ENCODE measurements at places on chromosomes 5 and 9.

DNA sequence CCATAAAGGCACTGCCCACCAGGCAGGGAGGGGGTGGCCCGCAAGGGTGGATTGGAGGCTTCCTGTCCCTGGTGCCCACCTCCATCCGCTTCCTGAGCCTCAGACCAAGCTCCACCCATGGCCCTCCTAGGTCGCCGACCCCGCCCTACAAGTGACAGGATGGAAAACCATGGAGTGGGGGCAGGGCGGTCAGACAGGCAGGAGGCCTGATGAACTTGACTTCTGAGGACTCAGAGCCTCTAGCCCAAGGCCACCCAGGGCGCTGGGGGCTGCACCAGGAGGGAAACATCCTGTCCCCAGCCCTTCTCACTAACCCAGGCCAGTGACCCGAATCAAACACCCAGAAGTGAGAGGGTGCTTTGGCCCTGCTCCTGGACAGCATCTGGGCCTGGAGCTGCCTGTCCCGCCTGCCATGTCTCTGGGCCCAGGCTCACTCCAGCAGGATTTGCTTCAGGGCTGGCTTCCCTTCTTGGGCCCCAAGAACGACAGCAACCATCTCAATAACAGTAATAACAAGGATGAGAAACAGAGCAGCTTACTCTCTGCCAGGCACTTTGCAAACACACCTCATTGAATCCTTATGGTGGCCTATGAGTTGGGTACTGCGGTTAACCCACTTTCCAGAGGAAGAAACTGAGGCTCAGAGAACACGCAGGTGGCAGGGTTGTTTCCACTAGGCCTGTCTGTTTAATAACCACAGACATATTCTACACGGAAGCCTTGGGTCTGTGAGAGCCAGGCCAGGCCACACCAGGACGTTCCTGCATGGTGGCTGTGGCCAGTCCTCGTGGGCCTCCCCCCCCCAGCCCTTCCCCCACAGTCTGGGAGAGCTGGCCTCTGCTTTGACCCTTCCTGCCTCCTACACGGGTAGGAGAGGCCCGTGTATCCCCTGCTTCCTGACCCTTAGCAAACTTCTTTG lies 4.4 kb upstream of the ST6GALNAC6 start:
- no peak for DNase-seq

DNA sequence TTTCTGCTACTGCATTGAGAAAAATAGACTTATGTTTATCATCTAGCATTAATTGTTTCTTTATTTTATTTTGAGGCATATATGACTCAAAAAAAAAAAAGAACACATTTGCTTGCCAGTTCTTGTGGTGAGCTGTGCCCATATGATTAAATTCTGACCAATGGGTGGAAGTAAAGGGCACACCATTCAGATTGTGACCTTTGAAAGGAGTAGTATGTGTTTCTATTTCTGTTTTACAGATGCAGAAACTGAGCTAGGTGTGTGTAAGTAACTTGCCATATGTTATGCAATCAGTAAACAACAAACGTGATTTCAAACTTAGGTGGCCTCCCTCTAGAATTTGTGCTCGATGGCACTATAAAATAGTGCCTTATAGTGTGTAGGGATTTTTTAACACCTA lies 368.1 kb upstream of the EDIL3 start:
- DNase-seq = no peak

DNA sequence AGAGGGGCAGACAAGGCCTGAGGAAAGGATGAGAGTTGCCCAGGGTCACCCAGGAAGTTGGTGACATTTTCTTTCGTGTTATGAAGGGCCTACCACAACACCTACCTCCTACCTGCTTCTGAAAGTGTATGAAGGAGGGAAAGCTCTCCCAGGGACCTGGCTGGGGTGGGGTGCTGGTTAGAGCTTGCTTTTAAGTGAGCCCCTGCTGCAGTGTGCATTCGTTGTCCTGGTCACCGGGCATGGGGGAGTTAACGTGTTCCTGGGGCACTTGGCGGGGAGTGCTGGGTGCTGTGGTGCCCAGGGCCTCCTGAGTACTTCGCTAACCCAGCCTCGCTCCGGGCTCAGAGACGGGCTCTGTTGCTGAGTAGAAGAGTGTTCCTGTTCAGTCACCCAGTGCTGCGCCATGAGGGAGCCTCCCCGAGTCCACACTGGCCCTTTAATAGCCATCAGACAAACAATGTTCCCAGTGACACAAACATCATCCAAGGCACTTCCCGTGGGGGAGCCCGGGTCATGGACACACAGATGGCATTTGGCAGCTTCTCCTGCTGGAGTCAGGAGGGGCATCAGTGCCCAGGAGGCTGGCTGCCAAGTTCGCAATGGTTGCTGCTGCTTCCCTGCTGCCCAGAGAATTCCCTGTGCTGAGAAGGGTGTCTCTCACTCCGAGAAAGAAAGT lies 85.7 kb downstream of the AMBP start:
- DNase-seq = peak; percentile 58

DNA sequence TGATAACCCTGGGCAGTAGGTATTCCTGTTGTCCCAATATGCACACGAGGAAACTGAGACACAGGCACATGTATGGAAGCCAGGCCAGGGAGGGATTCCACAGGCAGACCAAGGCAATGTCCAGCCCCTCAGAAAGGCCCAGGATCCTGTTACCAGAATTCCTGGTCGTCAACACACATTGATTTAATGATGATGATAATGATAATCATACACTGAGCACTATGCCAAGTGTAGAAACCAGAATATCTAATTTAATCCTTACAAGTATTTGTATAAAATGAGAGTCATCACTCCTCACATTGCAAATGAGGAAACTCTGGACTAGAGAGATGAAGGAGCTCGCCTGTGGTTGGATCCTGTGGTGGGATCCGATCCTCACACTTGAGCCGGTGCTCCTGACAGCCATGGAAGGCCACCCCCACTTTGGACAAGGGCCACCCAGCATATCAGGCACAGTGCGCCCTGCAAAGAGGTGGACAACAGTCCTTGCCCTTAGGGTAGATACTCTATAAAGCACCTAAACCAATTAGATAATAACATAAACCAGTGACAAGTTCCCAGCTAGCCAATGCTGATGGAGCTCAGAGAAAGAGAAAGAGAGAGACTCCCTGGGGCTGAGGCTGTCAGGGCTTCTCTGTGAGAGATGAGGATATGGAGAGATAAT lies 185.3 kb downstream of the SLIT3 start:
- DNase-seq = no peak

DNA sequence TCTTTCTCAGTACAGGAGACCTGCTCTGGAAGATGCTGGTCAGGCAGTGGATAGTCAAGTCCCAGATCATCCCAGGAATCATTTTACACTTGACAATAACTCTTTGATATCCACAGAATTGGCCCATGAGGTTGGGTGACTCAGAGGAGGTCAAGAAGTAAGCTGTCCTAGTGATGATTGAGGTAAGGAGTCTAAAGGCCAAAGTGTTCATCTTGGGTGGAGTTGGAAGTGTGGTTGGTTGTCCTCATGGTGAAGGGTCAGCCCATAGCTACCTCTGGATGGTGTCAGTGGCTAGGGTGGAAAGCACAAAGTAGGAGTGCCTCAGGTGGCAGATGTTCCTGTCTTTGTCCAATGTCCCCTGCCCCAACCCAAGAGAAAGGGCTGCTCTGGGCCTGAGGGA lies 24.1 kb upstream of the RCL1 start:
- DNase-seq = no peak

- no peak for DNase-seq
These were observed 8.0 kb upstream of the REEP5 start for GRCh38 chr5:112930082-112930344.

DNA sequence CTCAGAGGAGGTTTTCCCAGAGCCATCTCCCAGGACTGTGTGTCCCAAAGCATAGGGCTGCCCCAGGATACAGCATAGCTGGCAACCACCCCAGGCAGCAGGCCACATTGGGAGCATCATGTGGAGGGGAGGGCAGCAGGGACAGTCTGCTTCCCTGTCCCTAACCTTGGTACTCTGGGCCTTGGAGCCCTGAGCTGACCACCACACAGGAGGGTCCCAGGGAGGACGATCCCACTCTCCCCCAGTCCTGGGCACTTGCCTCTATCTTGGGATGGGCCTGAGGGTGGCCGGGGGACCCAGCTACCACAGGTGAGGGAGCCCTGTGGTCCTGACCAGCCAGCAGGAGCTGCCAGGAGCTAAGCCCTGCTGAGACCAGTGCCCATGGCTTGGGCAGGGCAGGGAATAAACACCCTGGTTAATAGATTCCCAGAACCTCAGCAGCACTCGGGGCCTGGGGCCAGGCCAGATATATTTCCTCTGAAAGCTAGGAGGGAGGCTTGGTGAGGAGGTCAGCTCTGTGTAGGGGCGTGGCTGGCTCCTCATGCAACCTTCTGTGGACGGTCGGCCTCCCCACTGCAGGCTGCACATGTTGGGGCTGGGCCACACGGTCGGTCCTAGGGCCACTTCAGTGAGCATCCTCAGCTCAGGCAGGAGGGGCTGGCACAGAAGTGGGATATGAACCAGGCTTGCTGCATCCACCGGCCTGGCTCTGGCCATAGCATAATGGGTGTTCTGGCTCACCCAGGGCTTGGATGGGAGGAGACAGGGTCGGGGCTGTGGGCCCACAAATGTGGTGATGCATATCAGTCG lies 4.2 kb downstream of the NINJ1 start:
- no peak for DNase-seq

GRCh38 chr9:99693888-99694287 lies 127.8 kb upstream of the NR4A3 start:
- no peak for DNase-seq

DNA sequence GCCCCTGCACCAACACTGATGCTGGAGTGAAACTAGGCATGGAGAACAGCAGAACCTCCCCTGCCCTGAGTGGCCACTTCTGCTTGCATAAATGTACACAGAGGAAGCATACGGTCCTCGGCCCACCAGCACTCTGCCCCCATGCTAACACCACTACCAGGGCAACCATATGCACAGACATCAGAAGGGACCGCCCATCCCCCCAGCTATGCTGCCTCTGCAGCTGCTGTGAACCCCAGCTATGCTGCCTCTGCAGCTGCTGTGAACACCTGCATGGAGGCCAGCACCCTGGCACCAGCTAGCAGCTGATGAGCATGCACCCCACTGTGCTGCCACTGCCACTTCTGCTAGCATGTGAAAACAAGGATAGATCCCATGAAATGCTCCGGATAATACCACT lies 250.3 kb downstream of the TUSC1 start:
- no peak for DNase-seq

GRCh38 chr5:160506006-160507004 lies 84.7 kb downstream of the PTTG1 start:
- DNase-seq = peak; percentile 74

DNA sequence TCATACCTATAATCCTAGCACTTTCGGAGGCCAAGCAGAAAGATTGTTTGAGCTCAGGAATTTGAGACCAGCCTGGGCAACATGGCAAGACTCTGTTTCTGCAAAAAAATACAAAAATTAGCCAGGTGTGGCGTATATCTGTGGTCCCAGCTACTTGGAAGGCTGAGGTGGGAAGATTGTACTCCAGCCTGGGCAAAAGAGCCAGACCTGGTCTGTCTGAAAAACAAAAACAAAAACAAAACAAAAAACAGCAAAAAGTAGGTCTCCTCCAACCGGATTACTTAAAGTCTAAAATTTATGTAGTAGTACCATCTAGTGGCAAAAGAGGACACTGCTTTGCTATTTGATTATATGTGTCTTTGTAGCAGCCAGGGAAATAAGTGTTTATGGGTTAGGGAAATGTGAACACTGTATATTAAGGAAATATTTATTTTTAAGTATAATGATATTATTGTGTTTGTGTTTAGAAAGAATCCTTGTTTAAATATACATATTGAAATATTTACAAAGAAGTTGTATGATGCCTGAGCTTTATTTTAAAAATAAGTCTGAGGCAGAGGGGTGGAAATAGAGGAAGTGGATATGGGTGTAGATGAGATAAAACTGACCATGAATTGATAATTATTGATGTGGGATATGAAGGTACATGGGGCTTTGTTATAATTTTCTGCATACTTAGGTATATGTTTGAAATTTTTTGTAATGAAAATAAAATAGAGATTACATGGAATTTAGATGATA lies 20.0 kb downstream of the APC start:
- DNase-seq = peak; percentile 76

GRCh38 chr5:8865686-8866374 lies 680.0 kb downstream of the SEMA5A start:
- DNase-seq = no peak

GRCh38 chr5:89397096-89397495 lies 514.1 kb upstream of the MEF2C start:
- DNase-seq = peak; percentile 45

DNA sequence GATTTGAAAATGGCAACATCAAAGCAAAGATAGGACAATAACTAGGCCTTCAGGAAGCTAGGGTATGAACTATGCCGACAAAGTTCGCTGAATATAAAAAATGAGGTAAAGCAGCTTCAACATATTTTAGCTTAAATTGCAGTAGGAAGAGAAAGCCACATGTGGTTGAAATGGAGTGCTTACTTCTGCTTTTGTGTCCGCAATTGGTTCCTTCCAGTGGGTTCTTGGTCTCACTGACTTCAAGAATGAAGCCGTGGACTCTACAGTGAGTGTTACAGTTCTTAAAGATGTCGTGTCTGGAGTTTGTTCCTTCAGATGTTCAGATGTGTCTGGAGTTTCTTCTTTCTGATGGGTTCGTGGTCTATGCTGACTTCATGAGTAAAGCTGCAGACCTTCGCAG lies 95.2 kb downstream of the APTX start:
- no peak for DNase-seq

DNA sequence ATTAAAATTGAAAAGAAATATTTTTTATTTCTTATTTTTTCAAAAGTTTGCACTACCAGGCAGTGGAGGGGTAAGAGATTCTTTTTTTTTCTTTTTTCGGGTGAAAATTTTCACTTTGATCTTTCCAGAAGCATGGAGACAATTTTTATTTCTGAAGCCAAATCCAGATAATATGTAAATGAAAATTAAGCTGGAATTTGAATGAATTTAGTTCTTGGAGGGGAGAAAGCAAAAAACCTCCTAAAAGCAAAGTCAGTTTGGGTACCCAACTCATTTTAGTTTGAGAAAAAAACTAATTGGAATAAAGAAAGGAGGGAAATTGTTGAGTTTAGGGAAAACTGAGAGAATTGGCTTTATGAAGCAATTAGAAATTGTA lies 872 bp downstream of the ZNF618 start:
- DNase-seq = no peak

DNA sequence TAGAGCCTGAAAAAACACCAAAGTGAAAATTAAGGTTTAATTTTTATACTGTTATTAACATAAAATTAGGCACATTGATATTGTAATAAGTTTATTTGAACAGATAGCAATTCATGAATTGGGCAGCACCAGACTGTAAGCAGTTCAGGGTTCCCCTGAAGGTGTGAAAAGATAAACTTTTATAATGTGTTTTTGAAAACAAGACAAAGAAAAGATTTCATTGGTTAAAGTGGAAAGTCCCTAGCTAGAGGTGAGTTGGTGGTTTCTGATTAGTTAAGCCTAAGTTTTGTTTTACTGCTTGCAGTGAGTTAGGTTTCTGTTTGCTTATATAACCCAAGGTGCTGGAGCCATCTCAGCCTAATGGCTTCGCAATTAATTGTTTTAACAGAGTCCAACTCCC lies 96.5 kb upstream of the RPS23 start:
- no peak for DNase-seq

Data from lung microvascular endothelial cell (primary cell).